ENCODE measurements at places on chromosomes 1 and 21. TPM values are rescaled to one million over a fixed set of nuclear protein-coding genes. Genes with fewer than 3 reads are reported as not detected.

Gene KRTAP10-9
- total RNA-seq: not detected

Gene CLCA4
- not detected for total RNA-seq

Gene TEDDM1
- not detected for total RNA-seq

Gene ACTN2
- not detected for total RNA-seq

DNA sequence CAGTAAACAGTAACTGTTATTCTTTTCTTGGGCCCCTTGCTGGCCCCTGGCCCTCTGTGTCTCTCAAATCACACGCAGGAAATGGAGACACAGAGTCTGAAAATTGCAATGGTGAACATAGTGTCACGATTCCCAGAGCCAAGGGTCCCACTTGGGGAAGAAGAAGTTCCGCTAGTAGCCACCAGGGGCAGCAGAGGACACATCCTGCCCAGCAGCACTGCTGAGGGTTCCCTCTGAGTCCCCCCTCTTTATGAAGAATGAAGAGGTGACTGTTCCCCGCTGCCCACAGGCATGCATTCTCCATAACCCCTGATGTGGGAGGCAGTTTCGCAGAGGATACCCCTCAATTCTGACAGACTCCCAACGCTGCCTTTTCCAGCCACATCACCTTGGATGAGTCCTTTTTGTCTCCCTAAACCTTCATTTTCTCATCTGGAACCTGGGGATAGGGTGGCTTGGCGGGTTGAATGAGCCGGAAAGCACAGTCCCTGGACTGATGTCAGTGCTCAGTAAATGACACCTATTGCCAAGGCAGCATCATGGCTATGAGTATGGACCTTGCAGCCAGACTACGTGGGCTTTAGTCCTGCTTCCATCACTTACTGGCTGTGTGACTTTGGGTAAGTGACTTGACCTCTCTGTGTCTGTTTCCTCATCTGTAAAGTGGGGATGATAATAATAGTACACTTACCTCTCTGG is 238.0 kb upstream of the TMEM51 start:
- DNase-seq: peak; percentile 44

DNA sequence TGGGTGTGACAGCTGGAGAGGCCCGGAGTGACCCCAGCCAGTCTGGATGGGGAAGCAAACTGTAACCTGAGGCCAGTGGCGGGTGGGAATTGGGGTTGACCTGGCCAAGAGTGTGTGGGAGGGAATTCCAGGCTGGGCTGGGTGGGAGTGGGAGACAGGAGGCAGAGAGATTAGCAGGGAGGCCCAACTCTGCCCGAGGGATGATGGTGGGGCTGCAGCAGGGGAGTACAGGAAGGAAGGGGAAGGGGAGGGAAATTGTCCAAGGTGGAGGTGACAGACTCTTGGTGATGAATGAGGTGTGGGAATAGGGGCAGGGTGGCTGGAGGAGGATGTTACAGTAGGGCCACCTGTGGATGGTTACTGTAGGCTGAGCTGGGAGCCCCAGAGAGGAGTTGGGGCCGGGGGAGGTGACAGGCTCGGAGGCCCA is 40.4 kb downstream of the HUNK start:
- no peak for DNase-seq

DNA sequence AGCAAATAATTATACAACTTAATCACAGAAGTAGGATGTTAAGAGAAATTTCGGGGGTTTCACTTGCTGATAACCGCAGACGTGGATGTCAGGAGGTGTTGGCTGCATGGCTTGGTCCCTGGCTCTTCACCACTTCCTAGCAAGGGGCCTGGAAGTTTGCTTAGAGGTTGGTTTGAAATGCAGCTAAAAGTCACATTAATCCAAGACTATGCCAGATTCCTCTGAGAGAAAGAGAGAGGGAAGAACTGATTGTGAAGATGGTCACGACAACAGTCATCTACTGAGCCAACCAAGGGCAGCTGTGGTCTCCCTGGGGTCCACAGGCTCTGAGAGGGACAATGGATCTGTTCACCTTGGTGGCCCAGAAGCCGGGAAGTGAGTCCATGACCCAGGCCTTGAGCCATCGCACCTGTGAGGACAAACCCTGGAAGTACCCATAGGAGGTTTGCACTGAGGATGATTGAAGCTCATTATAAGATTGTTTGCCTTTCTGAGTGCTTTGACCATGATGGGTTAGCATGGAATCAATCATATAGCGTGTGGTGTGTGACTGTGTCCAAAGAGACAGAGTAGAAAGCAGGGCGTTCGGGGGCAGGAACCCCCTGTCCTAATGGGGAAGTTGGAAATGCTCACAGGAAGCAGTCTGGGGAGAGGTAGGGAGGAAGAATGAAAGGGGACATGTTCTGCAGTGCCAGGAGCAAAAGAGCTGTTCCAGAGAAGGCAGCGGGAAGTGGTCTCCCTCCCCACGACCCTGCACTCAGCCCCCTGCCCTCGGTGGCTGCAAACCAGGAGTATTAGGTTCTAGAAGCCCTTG is 47.1 kb downstream of the UMODL1 start:
- no peak for DNase-seq

- peak; percentile 28 for DNase-seq
These were observed 11.5 kb upstream of the NEXN start for GRCh38 chr1:77876884-77877283.

DNA sequence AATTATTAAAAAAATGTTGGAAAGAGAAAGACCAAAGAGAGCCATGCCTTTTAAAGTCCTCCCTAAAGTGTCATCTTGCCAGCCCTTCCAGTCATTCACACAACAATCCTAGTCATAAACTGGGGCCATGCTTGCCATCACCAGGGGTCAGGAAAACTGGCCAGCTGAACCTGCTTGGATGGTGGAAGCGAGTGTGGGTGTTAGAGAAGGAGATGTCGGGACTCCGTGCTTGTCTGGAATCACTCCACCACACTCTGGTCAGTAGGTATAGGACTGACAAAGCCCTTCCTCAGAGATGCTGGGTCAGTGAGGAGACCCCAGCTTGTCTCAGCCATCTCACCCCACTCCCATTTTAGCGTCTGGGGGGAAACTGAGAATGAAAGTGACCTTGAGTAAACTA is 3.3 kb upstream of the HAPLN2 start:
- DNase-seq: peak; percentile 45

GRCh38 chr1:165369255-165369848 is 12.8 kb upstream of the LMX1A start:
- DNase-seq: peak; percentile 34

All from fibroblast of villous mesenchyme (primary cell).